ENCODE measurements at places on chromosomes 5 and 9. TPM values are rescaled to one million over a fixed set of nuclear protein-coding genes. Genes with fewer than 3 reads are reported as not detected.

CBY3 gene
- not detected for total RNA-seq

GRCh38 chr5:157870837-157871834 is 12.2 kb upstream of the CLINT1 start:
- no peak for DNase-seq

DNA sequence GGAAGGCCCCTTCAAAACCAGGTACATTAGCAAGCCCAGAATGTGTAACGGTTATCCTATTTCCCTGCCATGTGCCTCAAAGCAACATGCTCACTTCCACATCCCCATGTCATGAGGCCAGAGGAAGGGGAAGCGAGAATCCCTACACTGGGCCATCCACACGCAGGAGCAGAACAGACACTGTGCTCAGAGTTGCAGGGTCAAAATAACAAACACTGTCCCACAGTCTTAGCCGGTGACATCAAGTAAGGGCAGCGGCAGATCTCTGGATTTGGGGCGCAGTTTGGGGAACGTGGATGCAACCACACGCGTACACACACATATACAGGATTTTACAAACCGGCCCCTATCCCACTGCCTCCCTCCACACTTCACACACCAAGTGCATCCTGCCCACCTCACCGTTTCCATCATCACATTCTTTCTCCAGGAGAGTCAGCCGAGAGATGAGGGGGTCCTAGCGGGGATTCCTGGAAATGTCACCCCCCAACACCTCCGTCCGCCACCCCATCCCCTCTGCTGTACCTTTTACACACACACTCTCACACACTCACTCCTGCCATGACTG is 776 bp downstream of the APBA1 start:
- peak; percentile 5 for DNase-seq

- no peak for DNase-seq
These were observed at the start of gene PCDHA11 for GRCh38 chr5:140868721-140869554. PCDHA11 (plus strand) TSS chr5:140868957; CDS start chr5:140869104, 147 bp downstream.

All from SJCRH30 (cell line).